ENCODE measurements at places on chromosomes 3 and 15.

DNA sequence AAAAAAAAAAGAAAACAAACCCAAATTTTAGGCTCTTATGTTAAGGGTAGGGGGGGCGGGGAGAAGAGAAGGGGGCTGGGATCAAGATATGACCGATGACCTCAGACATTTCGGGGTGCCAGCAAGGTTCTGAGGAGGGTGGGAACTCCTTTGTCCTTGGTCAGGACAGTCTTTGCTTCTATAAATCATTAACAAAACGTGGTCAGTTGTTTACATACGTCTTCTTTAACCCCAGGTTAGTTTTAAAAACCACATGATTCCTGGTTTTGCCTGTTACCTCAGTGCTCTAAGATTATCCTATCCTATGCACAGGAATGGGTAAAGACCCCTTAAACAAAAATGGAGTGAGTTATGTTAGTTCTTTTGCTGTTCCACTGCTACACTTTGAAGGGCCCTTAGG, 285.5 kb downstream of the GABRG3 start:
- DNase-seq, result no peak

GRCh38 chr15:69323893-69324430, 25.2 kb downstream of the PAQR5 start:
- DNase-seq, result no peak

- DNase-seq, result no peak
These were observed 123.9 kb downstream of the SHOX2 start for GRCh38 chr3:157982359-157982758.

DNA sequence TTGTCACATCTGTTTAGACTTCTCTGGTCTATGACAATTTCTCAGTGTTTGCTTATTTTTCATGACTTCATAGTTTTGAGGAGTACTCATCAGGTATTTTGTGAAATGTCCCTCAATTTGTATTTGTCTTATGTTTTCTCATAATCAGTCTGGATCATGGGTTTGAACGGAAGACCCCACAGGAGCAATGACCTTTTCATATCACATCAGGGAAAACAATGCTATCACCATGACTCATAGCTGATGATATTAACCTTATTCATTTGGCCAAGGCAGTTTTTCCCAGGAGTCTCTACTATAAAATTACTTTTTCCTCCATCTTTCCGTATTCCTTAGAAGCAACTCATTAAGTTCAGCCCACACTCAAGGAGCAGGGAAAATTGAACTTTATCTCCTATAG, 32.7 kb downstream of the AADACL2 start:
- no peak for DNase-seq

DNA sequence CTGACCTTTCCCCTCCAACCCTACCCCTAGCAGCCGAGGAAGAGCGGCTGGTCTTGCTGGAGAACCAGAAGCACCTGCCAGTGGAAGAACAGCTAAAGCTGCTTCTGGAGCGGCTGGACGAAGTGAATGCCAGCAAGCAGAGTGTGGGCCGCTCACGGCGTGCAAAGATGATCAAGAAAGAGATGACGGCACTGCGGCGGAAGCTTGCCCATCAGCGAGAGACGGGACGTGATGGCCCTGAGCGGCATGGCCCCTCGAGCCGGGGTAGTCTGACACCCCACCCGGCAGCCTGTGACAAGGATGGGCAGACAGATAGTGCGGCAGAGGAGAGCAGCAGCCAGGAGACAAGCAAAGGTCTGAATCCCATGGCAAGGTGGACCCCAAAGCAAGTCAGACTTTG, 6.2 kb upstream of the OGG1 start:
- no peak for DNase-seq

DNA sequence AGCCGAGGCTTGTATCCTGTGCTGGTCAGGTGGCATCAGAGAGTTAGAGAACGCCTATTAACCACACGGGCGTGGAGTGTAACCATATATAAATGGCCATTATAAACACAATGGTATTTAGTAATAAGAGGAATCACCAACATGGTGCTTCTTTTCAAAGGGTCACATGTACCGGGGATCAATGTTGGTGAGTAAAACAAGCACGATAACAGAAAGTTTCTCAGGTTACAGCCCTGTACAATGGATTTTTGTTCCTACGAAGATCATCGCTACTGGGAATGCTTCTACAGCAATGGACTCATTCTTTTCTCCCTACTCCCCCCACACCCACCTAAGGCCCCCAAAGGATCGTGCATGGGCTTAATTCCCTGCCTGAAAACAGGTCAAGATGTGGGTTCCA, 42.5 kb downstream of the MEIS2 start:
- no peak for DNase-seq

- peak; percentile 60 for DNase-seq
These were observed 15.6 kb upstream of the MAGEF1 start for GRCh38 chr3:184727357-184728009.

GRCh38 chr3:12816521-12817342, 20.3 kb downstream of the CAND2 start:
- DNase-seq, result no peak

DNA sequence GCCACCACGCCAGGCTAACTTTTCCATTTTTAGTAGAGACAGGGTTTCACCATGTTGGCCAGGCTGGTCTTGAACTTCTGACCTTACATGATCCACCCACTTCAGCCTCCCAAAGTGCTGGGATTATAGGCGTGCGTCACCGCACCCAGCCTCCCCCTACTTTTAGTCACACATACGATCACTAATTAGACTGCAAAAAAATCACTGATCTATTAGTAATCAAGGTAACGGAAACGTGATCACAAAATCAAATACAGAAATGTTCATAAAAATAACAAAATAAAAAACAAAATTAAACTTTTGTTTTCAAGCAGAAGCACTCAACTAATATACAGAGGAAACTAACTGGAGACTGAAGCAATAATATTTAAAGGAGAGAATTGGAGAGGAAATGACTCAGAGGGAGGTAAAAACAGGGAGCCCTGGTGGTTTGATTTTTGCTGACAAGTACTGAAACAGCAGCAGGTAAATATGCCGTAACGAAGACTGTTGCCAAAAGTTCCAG, 4.6 kb downstream of the WDR53 start:
- peak; percentile 31 for DNase-seq

DNA sequence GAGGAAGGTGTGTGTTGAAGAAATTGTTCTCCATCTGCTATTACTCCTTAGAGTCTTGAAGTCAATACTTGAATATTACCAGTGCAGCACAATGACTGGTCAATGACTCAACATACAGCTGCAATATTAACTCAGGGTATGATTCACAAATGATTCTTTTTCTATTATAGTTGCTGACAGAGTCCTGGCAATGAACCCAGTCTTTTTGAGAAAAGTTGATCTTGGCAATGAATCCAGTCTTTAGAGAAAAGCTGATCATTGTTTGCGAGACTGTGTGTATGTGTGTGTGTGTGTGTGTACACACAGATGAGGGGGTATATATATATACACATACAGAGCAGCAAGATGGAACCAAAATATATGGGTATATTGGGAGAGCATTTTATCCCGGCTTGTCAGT, 315.1 kb downstream of the ZNF385D start:
- no peak for DNase-seq

DNA sequence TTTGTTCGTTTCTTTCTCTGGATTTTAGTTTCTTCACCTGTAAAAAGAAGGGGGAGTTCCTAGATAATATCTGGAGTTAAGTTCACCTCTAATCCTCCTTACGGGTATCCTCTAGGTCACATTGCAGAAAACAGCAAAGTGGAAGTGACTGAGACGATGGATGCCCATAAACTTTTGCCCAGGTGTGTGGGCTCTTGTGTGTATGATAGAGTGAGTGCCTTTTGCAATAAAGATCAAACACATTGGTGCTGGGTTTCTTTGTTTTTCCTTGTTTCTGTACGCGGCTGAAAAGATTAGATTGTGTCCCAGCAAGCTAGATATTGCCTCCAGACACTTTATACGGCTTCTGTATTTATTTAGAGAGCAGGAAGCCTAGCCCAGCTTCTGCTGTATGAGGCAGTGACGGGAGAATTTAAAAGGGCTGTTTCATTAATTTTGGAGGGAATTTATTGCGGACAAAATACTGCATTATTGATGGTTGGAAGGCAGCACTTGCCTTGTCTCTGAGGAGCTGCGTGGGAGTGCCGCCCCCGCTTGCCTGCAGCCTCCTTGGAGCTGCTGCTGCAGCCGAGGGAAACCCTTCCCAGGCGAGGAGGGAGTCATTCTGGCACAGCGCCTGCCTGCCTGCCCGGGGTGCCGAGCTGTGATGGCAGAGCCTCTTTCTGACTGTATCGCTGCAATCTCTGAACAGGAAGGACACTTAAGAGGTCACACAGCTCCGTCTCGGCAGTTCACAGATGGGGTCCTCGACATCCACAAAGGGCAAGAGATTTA, 38.5 kb downstream of the PYDC2 start:
- DNase-seq, result no peak

GRCh38 chr3:170542704-170543103, 43.2 kb downstream of the SLC7A14 start:
- no peak for DNase-seq

- no peak for DNase-seq
These were observed 225.1 kb upstream of the CHRNA7 start for GRCh38 chr15:31805090-31805662.

DNA sequence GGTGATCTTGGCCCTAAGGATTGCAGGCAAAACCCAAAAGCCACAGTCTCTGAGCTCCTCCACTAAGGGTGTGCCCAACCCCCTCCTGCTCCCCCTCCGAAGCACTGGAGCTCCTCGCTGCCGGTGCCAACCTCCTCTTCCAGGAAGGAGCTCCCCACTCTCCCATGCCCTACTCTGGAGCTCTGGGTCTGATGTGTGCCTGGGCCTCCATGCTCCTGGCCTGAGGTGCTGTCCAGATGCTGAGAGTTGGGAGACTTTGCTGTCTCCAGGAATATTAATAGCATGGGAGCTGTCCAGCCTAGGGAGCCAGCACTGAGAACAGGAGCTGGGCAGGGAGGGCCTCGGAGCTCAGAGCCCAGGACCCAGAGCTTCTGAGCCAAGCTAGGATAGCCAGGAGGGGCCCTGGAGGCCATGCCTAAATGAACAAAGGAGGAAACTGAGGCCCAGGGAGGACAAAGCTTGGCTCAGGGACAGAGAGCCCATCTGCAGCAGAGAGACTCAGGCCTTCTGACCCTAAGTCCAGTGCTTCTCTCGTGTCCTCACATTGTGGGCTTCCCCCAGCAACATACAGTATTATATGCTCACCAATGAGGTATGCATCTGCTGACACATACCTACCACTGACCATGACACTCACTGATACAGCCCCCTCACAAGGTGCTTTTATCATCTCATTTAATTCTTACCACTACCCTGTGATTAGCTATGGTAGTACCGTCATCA, 36.9 kb upstream of the HERC1 start:
- DNase-seq, result no peak

DNA sequence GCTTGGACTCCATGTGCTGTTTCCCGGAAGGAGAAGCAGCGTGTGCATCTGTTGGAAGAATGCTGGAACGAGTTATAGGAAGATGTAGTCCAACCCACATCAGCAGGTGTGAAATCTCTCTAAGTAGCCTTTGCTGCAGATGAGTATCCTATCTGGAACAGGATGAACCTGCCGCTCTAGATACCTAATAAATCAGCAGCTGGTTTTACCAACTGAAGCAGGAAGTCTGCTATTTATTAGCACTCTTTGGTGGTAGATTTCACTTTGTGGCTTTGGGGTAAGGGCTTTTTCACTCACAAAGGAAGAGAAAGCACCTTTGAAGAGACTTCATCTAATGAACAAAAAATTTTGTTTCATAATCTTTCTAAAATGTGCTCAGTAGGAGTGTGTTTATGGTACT, 66.4 kb downstream of the DCUN1D1 start:
- no peak for DNase-seq

GRCh38 chr3:41742121-41742520, 219.8 kb downstream of the ULK4 start:
- DNase-seq, result no peak

GRCh38 chr3:194422188-194422587, 23.1 kb upstream of the GP5 start:
- no peak for DNase-seq

DNA sequence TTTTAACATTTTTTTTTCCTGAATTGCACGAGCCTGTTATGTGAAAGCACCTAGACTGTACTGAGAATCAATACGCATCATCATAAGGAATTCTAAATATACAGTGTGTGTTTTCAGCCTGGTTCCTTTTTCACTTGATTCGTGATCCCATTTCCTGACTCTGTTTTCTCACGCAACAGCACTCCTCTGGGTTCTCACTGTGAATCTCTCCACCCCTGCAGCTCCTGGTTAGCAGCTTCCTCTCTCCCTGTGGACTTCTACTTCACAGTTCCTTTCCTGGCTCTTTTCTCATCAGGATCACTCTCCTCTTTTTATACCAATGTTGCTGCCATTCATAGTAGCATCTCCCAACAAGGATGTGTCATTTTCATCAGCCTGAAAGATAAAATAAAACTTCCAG, 297.2 kb downstream of the CADM2 start:
- no peak for DNase-seq

GRCh38 chr3:19190126-19190525, 41.8 kb downstream of the KCNH8 start:
- DNase-seq, result no peak

GRCh38 chr3:187000711-187001151, 70.4 kb downstream of the ST6GAL1 start:
- peak; percentile 28 for DNase-seq

DNA sequence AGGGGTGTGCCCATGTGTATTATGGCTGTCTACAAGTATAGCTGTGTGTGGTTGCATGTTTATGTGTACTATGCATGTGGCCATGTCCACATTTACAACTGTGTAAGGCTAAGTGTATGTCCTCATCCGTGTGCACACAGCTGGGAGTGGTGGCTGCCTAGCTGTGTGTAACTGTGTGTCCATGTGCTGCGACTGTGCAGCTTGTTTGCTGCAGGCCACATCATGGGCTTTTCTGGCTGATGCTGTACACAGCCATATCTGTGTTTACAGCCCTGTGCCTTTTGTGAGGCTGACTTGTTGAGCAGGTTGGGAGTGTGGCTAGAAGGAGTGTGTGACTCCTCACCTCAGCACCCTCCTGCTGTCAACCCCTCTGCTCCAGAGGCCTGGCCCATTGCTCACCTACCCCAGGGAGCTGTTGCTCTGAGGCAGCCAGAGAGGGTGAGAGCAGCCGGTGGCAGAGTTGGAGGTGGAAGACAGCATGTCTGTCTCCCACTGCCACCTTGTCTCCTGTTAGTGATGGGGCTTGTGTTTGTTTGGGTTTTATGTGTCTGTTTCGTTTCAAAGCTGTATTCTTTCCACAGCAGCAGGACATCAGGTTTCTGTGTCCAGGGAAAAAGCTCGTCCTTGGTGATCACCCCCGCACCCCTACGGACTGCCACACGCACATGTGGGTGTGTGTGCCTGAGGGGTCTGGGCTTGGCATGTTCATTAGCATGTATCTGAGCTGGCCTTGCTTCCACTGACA, 1.4 kb upstream of the GRM2 start:
- no peak for DNase-seq

GRCh38 chr3:194255252-194256039, 95.7 kb downstream of the CPN2 start:
- peak; percentile 66 for DNase-seq

DNA sequence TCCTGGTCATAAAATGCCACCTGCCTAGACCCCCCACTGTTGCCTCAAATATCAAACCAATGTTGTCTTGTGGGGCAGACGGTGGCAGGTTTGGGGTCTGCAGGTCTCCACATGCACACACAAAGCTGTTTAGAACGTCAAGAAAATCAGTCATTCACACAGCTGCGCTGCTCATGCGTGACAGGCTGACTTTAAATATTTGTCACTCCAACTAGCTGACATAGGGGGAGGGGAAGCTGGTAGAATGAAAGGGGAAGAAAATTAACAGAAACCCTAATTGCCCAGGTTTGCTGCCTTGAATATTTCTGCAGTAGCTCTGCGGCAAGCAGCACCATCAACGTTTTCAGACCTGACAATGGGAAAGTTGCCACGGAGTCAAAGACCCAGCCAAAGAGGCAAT, 201.8 kb downstream of the ABHD5 start:
- DNase-seq, result no peak
